ENCODE measurements at places on chromosomes 4 and X.

DNA sequence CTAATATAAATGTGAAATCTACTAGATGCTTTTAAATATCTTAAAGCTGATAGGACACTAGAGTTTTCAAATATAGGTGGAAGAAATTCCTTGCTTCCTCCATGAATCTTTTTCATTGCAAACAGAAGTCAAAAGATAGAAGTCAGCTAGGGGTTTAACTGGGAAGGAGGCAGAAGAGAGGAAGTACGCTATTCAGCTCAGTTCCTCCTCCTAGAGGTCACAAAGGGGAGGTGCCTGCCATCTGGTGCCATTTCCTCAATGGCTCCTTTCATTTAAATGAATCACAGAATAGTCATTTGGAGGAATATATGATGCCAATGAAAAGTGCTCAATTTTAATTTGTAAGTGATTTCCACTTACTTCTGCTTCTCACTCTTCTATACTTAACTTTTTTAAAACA is 8.5 kb downstream of the COL25A1 start:
- H3K27me3 ChIP-seq, result peaks cover 19% of the 10 kb centered on the region
- H3K4me3 ChIP-seq, result no peak overlapping the region
- peak; percentile 58 for DNase-seq
- no peaks in the 10 kb centered on the region for H3K36me3 ChIP-seq
- no peaks in the 10 kb centered on the region for H3K4me1 ChIP-seq

- H3K27ac ChIP-seq, result no peak overlapping the region
- peaks cover 13% of the 10 kb centered on the region for H3K36me3 ChIP-seq
- DNase-seq, result no peak
- H3K4me3 ChIP-seq, result no peak overlapping the region
- peaks cover 10% of the 10 kb centered on the region for H3K27me3 ChIP-seq
- H3K4me1 ChIP-seq, result peaks cover 4% of the 10 kb centered on the region
Measured at GRCh38 chr4:4789462-4789861, 70.0 kb upstream of the MSX1 start.

DNA sequence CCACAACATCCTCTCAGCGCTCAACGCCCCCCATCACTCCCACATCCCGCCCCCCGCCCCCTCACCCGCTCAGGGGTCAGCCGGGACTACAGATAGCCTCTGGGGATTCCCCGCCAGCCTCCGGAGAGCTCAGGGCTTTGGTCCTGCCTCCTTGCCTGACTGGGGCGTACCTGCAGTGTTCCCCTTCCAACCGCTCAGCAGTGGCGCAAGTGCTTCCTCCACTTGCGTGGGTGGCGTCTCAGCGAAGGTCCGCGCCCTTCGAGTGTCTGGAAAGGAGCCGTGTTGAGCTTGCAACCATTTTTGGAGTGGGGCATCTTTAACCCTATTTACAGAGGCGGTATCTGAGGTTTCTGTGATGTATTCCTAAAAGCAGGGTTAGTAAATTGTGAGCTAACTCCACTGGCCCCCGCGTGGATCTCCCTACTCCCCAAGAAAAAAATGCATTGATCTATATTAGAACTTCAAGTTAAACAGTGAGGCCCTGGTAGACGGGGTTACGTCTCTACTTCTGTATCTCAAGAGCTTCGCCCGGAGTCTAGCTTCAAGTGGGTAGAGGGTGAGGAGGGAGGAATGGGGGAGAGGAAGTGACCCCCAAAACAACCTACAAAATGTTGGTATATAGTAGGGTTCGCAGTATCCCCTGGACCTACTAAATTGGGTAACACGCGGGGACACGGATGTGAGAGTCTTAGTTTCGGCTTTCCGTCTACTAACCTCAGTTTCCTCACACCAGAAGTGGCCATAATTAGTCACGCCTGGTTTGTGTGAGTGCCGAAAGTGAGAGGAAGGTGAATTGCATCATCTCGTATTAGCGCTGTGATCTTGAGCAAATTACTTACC is 16.1 kb downstream of the NKX3-2 start:
- H3K27ac ChIP-seq, result no peak overlapping the region
- H3K27me3 ChIP-seq, result peaks cover 80% of the 10 kb centered on the region
- peak overlapping the region; percentile 33 for H3K4me3 ChIP-seq
- peaks cover 14% of the 10 kb centered on the region for H3K36me3 ChIP-seq
- peaks cover 34% of the 10 kb centered on the region for H3K4me1 ChIP-seq
- DNase-seq, result peak; percentile 58

- H3K4me1 ChIP-seq, result no peaks in the 10 kb centered on the region
- H3K27ac ChIP-seq, result no peak overlapping the region
- no peaks in the 10 kb centered on the region for H3K36me3 ChIP-seq
- DNase-seq, result peak; percentile 5
Measured at GRCh38 chrX:69305333-69306062, 140.2 kb upstream of the PJA1 start.

GRCh38 chr4:140866492-140867005 is 110.4 kb upstream of the TBC1D9 start:
- H3K27ac ChIP-seq, result no peak overlapping the region
- H3K36me3 ChIP-seq, result no peaks in the 10 kb centered on the region
- no peak for DNase-seq
- H3K27me3 ChIP-seq, result peaks cover 12% of the 10 kb centered on the region
- no peaks in the 10 kb centered on the region for H3K4me1 ChIP-seq

- no peaks in the 10 kb centered on the region for H3K27me3 ChIP-seq
Measured at GRCh38 chrX:85988353-85988752, 59.0 kb downstream of the CHM start.

DNA sequence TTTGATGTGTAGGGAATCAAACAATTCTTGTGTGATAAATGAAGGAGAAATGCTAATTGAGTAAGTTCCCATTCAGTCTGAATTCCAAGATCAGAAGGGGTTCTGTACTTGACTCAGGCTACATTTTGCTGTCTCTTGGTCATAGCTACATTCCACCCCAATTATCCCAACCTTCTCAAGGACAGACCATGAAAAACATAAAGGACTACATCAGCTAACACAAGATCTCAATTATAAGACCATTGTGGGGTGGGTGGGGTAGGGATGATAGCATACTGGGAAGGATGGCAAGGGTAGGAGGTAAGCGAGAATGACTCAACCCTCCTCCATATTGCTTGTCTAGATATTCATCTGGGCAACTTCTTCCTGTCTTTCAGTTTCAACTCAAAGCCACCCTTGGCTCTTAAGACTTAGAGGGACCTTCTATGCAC is 87.4 kb upstream of the ETNPPL start:
- no peak overlapping the region for H3K4me3 ChIP-seq
- H3K4me1 ChIP-seq, result peaks cover 22% of the 10 kb centered on the region
- peaks cover 2% of the 10 kb centered on the region for H3K27me3 ChIP-seq
- H3K27ac ChIP-seq, result no peak overlapping the region
- H3K36me3 ChIP-seq, result no peaks in the 10 kb centered on the region

DNA sequence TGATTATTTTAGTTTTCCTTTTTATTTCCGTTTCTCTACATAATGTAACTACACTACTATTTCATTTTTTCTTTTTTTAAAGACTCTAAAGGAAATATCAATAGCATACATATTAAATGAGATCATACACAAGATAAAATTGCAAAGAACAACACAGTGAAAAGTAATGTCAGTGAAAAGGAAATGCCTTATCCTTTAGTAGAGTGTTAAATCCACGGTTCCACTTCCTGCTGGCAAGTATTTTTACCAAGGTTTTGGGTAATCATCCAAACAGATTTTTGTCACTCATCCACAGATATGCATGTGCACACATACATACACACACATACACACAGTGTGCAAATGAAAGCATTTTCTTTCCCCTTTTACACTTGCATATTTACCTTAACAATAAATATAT is 548.9 kb downstream of the PPP4R3C start:
- H3K4me1 ChIP-seq, result no peaks in the 10 kb centered on the region
- H3K4me3 ChIP-seq, result no peak overlapping the region
- H3K27ac ChIP-seq, result no peak overlapping the region
- H3K36me3 ChIP-seq, result no peaks in the 10 kb centered on the region

- peaks cover 37% of the 10 kb centered on the region for H3K4me1 ChIP-seq
- H3K27ac ChIP-seq, result peak overlapping the region; percentile 15
- DNase-seq, result no peak
- no peak overlapping the region for H3K4me3 ChIP-seq
- no peaks in the 10 kb centered on the region for H3K36me3 ChIP-seq
Measured at GRCh38 chr4:98614094-98614493, 44.3 kb downstream of the TSPAN5 start.

- no peak for DNase-seq
- H3K27me3 ChIP-seq, result no peaks in the 10 kb centered on the region
- peaks cover 62% of the 10 kb centered on the region for H3K36me3 ChIP-seq
Measured at GRCh38 chrX:2732076-2732475, 19.8 kb upstream of the XG start.

DNA sequence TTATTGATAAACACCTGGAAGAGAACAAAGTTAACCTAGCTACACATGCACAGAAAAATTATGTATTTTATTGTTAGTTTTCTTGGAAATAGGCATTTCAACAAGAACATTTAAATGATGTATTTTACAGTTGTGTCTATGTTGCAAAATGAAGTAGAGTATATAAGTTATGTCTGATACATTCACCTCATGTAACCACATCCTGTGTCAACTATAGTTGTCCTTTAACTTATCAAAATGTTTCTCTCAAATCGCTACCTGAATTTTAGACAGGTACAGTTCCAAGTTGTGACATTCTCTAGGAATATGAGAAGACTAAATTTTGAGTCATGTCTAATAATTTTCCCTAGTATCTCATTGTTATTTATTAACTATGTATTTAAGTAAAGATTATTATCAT is 27.2 kb upstream of the TNIP3 start:
- H3K4me3 ChIP-seq, result no peak overlapping the region
- no peak overlapping the region for H3K27ac ChIP-seq
- H3K4me1 ChIP-seq, result peaks cover 64% of the 10 kb centered on the region
- H3K36me3 ChIP-seq, result peaks cover 2% of the 10 kb centered on the region
- no peaks in the 10 kb centered on the region for H3K27me3 ChIP-seq
- DNase-seq, result no peak

DNA sequence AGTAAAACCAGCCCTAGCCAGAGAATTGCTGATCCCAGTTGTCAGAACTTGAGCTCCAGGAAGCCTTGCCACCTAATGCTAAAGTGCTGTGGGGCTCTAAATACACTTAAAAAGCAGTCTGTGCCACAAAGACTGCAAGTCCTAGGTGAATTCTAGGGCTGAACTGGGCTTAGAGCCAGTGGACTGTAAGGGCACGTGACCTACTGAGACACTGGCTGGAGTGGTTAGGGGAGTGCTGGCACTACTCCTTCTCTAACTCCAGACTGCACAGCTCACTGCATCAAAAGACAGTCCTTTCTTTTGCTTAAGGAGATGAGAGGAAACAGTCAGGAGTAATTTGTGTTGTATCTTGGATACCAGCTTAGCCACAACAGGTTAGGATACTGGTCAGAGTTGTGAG is 1240.2 kb downstream of the FAM133A start:
- no peaks in the 10 kb centered on the region for H3K27me3 ChIP-seq
- no peak for DNase-seq
- no peaks in the 10 kb centered on the region for H3K36me3 ChIP-seq
- no peaks in the 10 kb centered on the region for H3K4me1 ChIP-seq
